Left colon (tissue), 2 donors: ENCODE measurements at places on chromosomes 2 and 18. TPM values are rescaled to one million over a fixed set of nuclear protein-coding genes. Genes with fewer than 3 reads are reported as not detected.

SLC30A3 gene
- not detected for total RNA-seq

DNA sequence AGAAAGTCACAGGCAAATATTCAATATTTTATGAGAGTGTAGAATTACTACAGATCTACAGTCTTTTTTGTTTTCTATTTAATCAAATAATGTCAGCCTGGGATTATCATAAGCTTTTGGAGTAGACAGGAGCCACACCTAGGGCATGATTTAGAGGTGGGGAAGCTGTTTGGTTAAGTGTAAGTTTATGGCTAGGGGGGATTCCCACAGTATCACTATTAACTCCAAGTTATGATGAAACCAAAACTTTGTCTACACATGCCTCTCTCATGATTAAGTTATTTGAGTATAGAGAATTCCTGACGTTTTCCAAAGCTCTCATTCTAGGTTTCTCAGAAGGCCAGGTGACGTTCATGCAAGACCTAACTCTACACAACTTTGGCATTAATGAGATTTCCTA, 2.1 kb downstream of the SERPINB10 start:
- no peak for DNase-seq

DNA sequence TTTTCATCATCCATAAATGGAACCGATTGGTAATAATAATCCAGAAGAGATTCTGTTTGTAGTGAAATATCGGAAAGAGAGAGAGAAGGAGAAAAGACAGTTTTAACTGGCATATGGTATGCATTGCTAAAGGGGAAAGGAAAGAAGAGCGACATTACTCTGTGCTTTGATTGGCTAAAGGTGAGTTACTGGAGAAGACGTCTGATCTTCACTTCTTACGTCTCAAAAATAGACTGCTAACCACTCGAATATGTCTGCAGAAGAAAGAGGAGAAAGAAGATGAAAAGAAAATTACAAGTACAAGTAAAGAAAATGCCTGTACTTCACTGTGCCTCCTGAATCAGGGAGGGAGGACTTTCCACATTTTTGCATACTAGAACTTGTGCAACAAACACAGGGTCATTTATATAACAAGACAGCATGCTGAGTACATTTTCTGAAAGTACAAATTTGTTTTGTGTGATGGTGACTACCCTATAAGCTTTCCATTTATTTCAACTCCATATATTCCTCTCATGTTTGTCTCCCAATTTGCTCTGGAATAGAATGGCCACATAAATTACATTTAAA, 787.2 kb downstream of the RNF144A start:
- no peak for DNase-seq

DNA sequence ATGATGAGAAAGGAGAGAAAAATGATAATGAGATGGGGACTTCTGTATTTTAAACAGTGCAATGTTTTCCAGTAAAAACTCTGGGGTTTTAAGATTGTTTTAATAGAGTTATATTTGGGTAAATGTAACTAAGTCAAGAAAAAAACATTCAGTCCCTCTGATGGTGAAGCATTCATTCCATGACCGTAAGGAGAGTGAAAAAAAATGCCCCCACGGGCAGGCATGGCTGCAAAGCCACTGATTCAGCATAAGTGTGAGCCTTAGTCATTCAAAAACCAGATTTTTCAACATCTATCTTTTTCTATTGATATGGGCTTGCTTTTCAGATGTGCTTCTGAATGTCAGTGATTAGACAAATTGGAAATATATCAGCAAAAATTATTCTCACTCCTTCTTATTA, 957.8 kb downstream of the SLC4A3 start:
- no peak for DNase-seq

GRCh38 chr2:218010140-218010983, 7.6 kb upstream of the TNS1 start:
- no peak for DNase-seq

DNA sequence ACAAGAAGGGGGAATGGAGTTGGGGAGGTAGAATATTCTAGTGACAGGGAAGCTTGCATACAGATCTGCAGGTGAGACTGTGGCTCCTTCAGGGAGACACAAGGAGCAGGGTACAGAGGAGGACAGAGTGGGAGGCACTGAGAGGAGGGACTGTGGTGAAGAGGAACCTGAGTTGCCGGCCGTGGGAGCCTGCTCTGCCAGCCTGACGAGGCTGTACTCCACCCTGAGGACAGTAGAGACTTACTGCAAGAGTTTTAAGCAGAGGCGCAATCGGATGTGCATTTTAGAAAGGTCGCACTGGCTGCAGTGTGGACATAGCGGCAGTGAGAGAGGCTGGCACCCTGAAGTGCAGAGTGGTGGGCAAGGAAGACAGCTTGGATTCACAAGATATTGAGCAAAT, 185.8 kb downstream of the GFPT1 start:
- DNase-seq = no peak

- no peak for DNase-seq
These were observed 128.0 kb upstream of the CD302 start for GRCh38 chr2:159925975-159926374.
